ENCODE measurements at places on chromosomes 4 and X.

DNA sequence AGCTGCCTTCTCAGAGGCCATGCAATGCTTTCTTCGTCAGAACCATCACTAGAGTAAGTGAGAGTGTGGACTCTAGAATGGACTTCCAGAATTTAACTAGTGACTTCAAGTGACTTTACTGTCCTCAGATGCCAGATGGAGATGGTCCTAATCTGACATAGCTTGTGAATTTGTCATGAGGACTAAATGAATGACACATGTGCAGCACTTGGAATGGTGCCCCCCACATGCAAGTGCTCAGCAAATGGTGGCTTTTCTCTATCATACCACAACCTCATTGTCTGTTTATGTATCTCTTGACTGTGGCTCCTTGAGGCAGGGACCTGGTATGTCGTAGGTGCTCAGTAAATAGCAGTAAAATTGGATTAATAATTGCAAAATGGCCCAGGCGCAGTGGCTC is 91.6 kb upstream of the STX18 start:
- no peak for DNase-seq

- no peak for DNase-seq
Measured at GRCh38 chr4:81136161-81136905, 78.7 kb downstream of the PRKG2 start.

GRCh38 chr4:32148111-32148666 is 1428.0 kb downstream of the PCDH7 start:
- no peak for DNase-seq

DNA sequence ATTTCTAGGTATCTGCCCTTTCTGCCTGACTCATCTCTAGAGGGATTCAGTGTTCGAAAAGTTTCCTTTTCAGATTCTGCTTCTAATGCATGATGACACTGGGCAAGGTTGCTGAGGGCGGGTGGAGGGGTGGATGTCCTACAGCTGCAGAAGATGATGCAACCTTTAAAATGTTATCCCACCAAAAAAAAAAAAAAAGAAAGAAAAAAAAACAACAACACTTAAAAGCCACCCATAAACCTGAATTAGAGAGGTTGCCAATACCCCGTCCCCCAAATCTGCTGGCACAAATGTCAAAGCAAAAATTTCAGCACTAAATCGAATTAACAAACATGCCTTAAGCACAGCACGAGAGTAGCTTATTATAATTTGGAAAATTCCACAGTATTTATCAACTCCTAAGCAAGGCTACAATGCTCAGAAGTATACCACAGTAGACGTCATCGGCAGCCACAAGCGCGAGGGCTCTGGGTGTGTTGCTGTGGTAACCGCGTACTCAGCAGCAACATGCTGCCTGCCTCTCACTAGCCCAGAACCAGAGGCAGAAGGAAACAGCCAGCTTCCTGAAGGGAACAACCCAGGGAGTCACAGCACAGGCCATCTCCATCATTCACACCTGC is 167.5 kb upstream of the MAP3K15 start:
- peak; percentile 53 for DNase-seq

DNA sequence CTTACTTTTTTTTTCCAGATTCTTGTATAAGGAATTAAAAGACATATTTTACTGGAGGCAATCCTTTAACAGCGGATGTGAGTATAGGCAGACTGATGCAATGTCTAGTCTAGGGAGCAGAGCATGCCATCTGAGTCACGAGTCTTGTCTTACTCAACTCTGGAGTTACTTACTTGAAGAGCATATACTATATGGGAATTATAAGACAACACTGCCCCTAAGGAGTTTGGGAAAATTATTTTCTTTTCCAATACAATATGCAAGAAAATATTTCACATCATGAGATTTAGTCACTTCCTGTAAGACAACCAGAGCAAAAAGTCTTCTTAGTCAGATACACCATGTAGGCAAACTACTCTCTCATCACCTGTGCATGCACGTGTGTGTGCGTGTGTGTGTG is 537.3 kb upstream of the FTHL17 start:
- DNase-seq: no peak

DNA sequence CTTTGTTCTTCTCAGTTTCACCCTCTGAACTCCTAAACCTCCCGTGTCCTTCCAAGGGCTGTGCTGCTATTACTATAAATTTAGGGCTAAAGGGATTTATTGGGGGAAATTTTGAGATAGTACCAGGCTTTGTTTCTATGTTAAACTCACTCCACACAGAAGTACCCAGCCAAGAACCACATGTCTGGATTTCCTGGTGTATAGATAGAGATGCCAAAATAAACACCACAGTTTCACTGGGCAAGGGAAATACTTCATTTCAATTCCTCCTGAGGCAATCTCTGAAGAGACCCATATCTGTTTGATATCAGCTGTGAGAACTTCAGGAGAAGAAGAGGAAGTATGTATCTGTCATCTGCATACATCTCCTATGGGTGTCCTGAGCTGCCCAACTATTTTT is 21.7 kb upstream of the CLNK start:
- no peak for DNase-seq

- DNase-seq: no peak
Measured at GRCh38 chrX:2488621-2489285, 12.0 kb downstream of the DHRSX start.

DNA sequence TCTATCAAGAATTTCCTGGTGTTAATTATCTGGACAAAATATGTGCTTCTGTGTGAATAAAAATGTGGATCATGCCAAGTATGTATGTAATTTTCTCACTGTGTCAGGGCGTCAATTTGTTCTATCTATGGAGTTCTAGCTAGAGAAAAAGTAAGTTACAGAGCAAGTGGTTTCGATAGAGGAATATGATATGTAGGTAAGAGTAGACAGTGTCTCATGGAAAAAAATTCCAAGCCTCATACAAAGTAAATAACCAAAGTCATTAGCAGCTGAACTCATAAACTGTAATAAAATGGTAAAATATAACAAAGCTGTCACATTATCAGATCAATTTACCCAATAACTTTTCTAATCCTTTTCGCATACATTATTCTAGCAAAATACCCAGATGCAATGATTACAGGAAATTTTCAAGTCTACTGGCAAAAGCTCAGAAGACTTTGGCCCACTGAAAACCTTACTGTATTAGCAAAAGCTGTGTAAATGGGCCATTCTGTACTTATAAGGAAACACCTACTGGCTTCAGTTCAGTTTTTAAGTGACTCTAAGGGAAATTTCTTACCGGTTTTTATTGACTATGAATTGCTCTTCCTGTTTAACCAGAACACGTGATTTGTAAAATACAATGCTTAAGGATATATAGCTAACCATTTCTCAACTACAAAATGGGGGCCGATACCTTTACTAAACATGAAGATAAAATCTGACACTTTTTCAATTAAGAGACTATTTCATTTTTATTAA is 121.0 kb upstream of the ARSJ start:
- no peak for DNase-seq

Data from activated CD4-positive, CD25-positive, alpha-beta regulatory T cell treated with anti-CD3 and anti-CD28 coated beads, Interleukin-2, amount 50 U/mL, for 16 hours (primary cell).